ENCODE measurements at places on chromosomes 5 and 9.

DNA sequence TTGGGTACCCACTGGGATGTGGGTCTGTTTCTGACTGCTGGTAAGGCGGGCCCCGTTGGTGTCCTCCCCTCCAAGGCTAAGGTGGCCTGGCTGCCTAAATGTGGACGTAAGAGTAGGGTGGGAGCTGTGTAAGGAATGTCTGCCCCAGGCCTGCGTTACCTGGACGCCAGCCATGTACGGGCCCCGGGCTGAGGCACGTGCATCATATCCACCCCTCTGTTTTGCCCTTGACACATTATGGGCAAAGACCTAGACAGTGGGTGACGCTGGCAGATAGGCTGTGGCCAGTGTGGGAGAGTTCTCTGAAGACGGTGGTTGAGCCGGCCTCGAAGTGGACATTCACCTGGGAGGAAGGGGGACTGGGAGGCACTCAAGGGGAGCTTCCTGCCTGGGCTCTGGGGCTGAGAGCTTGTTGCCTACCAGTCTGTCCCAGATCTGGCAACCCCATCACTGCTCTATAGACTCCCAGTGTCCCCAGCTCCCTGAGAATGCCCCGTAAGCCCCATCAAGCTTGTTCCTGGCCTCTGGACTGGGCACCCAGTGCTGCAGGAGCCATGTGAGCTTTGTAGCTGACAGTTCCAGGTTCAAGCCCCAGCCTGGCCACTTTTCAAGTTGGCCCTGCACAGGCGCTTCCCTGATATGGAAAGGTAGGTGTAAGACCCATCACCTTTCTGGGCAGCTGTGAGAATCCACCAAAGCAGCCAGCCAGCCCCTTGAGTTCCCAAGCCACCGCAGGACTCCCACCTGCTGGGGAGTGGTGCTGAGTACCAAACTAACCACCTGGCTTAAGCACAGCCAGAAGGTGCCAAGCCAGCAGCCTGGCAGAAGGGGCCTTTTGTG is 3.2 kb upstream of the PRR7 start:
- H3K36me3 ChIP-seq, result peaks cover 4% of the 10 kb centered on the region
- peaks cover 32% of the 10 kb centered on the region for H3K4me1 ChIP-seq
- H3K27ac ChIP-seq, result no peak overlapping the region

GRCh38 chr5:149913436-149914419 is 30.9 kb downstream of the PDE6A start:
- no peak overlapping the region for H3K4me3 ChIP-seq
- no peaks in the 10 kb centered on the region for H3K36me3 ChIP-seq
- no peak overlapping the region for H3K27ac ChIP-seq
- DNase-seq, result no peak
- H3K27me3 ChIP-seq, result no peaks in the 10 kb centered on the region
- H3K4me1 ChIP-seq, result peaks cover 3% of the 10 kb centered on the region

GRCh38 chr5:174518512-174518911 is 205.9 kb upstream of the MSX2 start:
- DNase-seq, result no peak
- H3K27ac ChIP-seq, result no peak overlapping the region
- H3K4me3 ChIP-seq, result no peak overlapping the region

GRCh38 chr5:96677496-96677895 is 15.3 kb downstream of the CAST start:
- H3K4me1 ChIP-seq, result peaks cover 7% of the 10 kb centered on the region
- no peaks in the 10 kb centered on the region for H3K36me3 ChIP-seq
- H3K4me3 ChIP-seq, result no peak overlapping the region
- no peak for DNase-seq

GRCh38 chr5:151213803-151214613 is 9.9 kb downstream of the CCDC69 start:
- H3K36me3 ChIP-seq, result peaks cover 4% of the 10 kb centered on the region
- peaks cover 57% of the 10 kb centered on the region for H3K4me1 ChIP-seq
- DNase-seq, result peak; percentile 93
- H3K27me3 ChIP-seq, result no peaks in the 10 kb centered on the region
- H3K4me3 ChIP-seq, result peak overlapping the region; percentile 74

GRCh38 chr9:136850866-136851775 is 1.0 kb upstream of the MAMDC4 start:
- peaks cover 8% of the 10 kb centered on the region for H3K36me3 ChIP-seq
- H3K4me1 ChIP-seq, result peaks cover 7% of the 10 kb centered on the region
- no peaks in the 10 kb centered on the region for H3K27me3 ChIP-seq
- DNase-seq, result no peak
- no peak overlapping the region for H3K4me3 ChIP-seq
- no peak overlapping the region for H3K27ac ChIP-seq

DNA sequence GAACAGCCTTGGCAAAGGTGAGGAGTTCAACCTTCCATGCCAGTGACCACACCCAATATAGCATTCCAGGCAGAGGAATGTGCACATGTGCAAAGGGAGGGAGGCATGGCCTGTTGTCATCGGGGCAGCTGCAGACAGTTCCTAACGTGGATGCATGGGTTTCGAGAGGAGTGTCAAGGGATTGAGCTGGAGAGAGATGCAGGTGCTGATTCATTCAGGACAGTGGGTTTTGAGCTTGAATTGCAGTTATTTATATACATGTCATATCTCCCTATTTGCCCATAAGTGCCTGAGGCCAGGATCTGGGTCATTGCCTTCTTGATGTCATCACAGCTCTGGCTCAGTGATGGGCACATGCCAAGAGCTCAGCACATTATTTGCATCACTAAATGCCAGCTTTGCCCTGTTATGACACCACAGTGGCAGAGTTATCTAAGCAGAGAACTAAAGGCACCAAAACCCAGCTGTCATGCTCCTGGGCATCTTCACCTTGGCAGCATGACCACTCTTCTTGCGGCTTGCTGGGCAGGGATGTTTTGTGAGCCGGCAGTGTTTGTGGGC is 278.0 kb downstream of the NTRK2 start:
- H3K27ac ChIP-seq, result no peak overlapping the region
- H3K4me3 ChIP-seq, result no peak overlapping the region
- no peaks in the 10 kb centered on the region for H3K27me3 ChIP-seq
- no peak for DNase-seq

GRCh38 chr5:169577951-169578350 is 5.6 kb upstream of the SPDL1 start:
- no peaks in the 10 kb centered on the region for H3K4me1 ChIP-seq
- no peaks in the 10 kb centered on the region for H3K36me3 ChIP-seq
- DNase-seq, result no peak
- no peak overlapping the region for H3K27ac ChIP-seq
- H3K4me3 ChIP-seq, result no peak overlapping the region

- no peaks in the 10 kb centered on the region for H3K36me3 ChIP-seq
- no peak overlapping the region for H3K4me3 ChIP-seq
- no peaks in the 10 kb centered on the region for H3K4me1 ChIP-seq
- no peak for DNase-seq
Measured at GRCh38 chr9:118882684-118883083, 486.6 kb downstream of the BRINP1 start.

DNA sequence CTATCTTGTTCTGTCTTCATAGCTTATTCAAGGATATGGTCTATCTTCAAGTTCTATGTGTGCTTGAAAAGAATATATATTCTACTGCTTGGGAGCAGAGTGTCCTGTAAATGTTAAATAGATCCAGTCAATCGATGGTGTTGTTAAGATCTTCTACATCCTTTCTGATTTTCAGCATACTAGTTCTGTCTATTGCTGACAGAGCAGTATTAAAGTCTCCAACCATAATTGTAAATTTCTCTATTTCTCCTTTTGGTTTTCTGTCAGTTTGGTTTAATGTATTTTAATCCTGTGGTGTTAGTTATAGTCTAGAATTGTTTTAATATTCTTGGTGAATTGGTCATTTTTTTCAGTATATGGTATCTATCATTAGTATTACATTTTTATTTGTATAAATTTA is 124.0 kb upstream of the COX7C start:
- H3K27me3 ChIP-seq, result no peaks in the 10 kb centered on the region
- H3K27ac ChIP-seq, result no peak overlapping the region
- H3K4me1 ChIP-seq, result no peaks in the 10 kb centered on the region
- no peaks in the 10 kb centered on the region for H3K36me3 ChIP-seq
- DNase-seq, result no peak

DNA sequence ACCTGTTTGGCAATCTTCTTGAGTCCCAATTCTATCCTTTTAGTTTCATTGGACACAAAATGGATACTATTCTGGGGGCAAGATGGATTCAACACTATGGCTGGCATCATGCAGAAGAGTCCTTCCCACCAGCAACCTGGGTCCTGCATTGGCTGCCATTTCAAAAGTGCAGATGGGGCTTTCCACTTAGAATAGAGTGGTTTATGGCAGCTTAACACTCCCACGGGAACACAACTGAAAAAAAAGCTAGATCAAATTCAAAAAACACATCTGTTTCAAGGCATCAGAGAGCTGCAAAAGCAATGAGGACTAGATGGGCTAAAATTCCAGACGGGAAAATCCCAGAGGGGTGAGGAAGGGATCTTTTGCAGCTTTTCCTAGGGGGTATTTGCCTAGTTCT is 11.2 kb upstream of the HMHB1 start:
- DNase-seq, result no peak
- H3K4me3 ChIP-seq, result no peak overlapping the region
- H3K36me3 ChIP-seq, result no peaks in the 10 kb centered on the region
- no peak overlapping the region for H3K27ac ChIP-seq

GRCh38 chr5:160747987-160748386 is 104.0 kb downstream of the ATP10B start:
- no peak for DNase-seq
- H3K27me3 ChIP-seq, result no peaks in the 10 kb centered on the region
- H3K4me1 ChIP-seq, result peaks cover 4% of the 10 kb centered on the region

GRCh38 chr9:136084063-136084944 is 10.8 kb downstream of the NACC2 start:
- no peaks in the 10 kb centered on the region for H3K27me3 ChIP-seq
- DNase-seq, result no peak
- H3K27ac ChIP-seq, result no peak overlapping the region
- no peaks in the 10 kb centered on the region for H3K36me3 ChIP-seq
- H3K4me3 ChIP-seq, result no peak overlapping the region

DNA sequence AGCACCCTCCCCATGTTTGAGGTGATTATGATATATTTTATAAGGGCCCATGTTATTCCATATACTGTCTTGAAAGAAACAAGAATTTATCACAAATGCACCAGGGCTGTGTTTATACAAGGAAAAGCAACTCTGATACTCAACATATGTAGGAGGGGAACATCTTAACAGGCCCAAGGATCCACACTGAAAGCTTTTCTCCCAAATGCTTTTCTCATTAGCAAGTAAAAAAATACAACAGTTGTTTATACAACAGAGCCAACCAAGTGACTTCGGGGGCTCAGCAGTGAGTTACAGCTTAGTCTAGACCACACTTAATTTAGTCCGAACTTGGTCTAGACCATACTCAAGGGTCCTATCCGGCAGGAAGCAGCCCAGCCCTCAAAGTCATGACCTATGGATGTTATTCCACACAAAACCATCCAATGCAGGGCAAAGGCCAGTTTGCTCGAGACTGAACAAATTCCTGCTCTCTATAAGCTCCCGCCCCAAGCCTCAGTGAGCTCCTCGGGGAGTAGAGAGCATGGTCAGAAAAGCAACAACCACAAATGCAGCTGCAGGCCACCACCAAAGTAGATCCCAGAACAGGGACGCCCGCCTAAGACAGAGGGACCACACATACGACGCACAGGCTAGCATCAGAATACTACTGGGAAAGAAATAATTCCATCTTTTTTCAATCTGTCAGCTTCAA is 6.8 kb downstream of the GZMK start:
- H3K27me3 ChIP-seq, result 0 out of 2 replicates have a peak, but pooled peaks cover 5% of the 10 kb centered on the region
- no peaks in the 10 kb centered on the region for H3K36me3 ChIP-seq
- H3K4me3 ChIP-seq, result no peak overlapping the region
- no peaks in the 10 kb centered on the region for H3K4me1 ChIP-seq
- H3K27ac ChIP-seq, result no peak overlapping the region

GRCh38 chr5:39947657-39948056 is 522.9 kb upstream of the DAB2 start:
- no peak for DNase-seq
- H3K27me3 ChIP-seq, result no peaks in the 10 kb centered on the region
- H3K4me3 ChIP-seq, result no peak overlapping the region
- H3K4me1 ChIP-seq, result no peaks in the 10 kb centered on the region

DNA sequence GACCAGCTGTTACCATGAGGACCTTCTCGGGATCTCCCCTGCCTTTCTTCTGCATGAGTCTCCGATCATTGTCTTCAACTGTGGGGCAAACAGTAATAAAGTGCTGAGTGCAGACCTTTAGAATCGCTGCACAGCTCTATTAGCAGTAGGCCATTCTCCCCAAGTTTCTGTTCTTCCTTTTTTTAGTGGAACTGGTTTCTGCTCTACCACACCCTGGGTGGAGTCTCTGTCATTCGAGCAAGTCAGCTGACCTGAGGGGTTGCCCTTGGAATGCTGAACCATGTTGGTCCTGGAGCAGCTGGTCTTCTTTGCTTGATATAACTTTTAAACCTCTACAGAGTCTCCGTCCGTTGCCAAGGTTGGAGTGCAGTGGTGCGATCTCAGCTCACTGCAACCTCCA is 33.4 kb upstream of the GNPDA1 start:
- H3K36me3 ChIP-seq, result no peaks in the 10 kb centered on the region
- no peak overlapping the region for H3K4me3 ChIP-seq
- no peaks in the 10 kb centered on the region for H3K4me1 ChIP-seq
- DNase-seq, result no peak

GRCh38 chr5:133753856-133754255 is 141.5 kb upstream of the FSTL4 start:
- no peak for DNase-seq
- H3K27me3 ChIP-seq, result no peaks in the 10 kb centered on the region
- no peak overlapping the region for H3K4me3 ChIP-seq
- no peaks in the 10 kb centered on the region for H3K4me1 ChIP-seq

DNA sequence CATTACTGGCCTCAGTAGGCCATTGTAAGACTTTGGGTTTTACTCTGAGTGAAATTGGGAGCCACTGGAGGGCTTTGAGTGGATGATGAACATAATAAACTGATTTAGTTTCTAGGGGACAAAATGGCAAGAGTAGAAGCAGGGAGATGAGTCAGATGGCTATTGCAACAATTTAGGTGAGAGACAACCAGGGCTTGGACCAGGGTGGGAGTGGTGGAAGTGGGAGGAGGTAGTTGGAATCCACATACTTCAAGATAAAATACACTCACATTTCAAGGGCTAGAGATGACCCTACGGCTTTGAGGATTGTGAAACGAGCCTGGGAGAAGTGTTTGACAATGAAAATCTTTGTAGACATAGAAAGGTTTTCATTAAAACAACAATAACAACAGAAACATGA is 136.3 kb downstream of the ACTBL2 start:
- DNase-seq, result no peak
- H3K4me1 ChIP-seq, result no peaks in the 10 kb centered on the region
- no peaks in the 10 kb centered on the region for H3K36me3 ChIP-seq
- no peak overlapping the region for H3K27ac ChIP-seq

DNA sequence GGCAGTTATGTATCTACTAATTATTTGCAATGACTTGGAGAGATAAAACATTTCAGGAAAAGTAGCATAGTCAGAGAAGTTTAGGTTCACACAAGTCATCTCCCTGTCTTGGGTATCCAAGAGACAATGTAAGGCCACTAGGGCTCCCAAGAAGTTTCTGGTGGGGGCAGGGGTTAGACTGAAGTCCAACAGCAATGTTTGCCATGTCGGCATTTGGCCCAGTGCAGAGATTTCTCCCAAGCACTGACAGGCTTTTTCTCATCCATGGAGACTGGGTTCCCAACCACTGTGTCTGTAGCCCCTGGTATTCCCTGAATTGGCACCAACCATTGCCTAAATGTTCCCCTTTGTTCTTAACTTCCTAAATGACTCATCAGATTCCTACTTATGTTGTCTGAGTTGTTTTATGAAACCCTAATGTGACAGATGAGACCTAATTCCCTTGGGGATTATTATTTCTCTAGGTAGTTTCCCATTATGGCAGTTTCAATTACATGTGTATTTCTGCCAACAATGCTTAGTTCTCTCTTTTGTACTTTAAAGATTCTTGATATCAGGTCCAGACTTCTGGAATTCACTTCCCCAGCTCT is 103.6 kb upstream of the EGFLAM start:
- no peaks in the 10 kb centered on the region for H3K27me3 ChIP-seq
- no peaks in the 10 kb centered on the region for H3K4me1 ChIP-seq
- no peak overlapping the region for H3K27ac ChIP-seq
- no peak overlapping the region for H3K4me3 ChIP-seq
